ENCODE measurements at places on chromosomes 3 and 15.

GRCh38 chr15:50911001-50911400, 2.5 kb downstream of the AP4E1 start:
- no peak for DNase-seq

DNA sequence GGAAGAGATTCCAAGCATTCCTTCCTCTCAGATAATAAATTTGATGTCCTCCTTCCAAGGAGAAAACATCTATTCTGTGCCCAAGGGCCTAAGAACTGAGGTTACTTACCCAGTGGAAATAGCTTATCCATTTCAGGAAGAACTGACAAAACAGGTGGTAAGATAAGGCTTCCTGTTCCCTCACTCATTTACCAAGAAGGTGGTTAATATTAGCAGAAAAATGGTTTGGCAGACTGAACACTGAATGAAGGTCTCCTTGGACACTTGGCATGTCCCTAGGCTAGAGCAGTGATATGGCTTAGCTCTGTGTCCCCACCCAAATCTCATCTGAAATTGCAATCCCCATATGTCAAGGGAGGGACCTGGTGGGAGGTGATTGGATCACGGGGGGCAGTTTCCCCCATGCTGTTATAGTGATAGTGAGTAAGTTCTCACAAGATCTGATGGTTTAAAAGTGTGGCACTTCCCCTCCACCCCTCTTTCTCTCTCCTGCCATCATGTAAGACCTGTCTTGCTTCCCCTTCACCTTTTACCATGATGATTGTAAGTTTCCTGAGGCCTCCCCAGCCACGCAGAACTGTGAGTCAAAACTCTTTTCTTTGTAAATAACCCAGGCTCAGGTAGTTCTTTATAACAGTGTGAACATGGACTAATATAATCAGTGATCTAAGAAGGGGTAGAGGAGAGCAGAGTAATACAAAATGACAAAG, 127.4 kb downstream of the ST8SIA2 start:
- DNase-seq: no peak

GRCh38 chr3:156323466-156323865, 203.1 kb downstream of the KCNAB1 start:
- DNase-seq: no peak

GRCh38 chr15:32716915-32717425, 834 bp upstream of the GREM1 start:
- no peak for DNase-seq

All from H7 (cell line).